ENCODE measurements at places on chromosomes 1 and 21.
A peak's percentile ranks its signal among the peaks of the same experiment; 100 is the strongest.

GRCh38 chr1:167815650-167816049, 93.9 kb downstream of the MPZL1 start:
- no peak for DNase-seq

DNA sequence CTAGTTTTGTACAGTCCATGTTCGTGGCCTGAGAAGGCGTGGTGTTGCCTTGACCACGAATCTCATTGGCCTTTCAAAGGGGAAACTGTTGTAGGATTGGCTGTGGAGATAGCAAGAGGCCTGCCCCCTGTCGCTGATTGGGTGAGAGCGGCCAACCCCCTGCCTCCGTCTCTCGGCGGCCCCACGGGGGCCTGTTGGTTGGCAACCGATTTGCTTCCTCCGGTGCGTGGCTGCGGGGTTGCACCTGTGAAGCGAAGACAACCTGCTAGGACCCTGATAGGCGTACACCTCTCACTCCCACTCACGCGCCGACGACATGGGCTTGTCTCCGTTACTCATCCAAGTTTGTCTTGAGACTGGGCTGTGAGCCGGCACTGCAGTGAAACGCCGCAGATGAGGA, at the start of gene UBE2U:
Gene UBE2U, plus strand, starts transcription at position 204 of the 400 bp plus-strand sequence. CDS start 428 bp downstream, outside the sequence.
- DNase-seq = no peak

- no peak for DNase-seq
These were observed 230.3 kb downstream of the DISC1 start for GRCh38 chr1:231856894-231857293.

GRCh38 chr1:177333936-177334595, 163.3 kb downstream of the BRINP2 start:
- peak; percentile 37 for DNase-seq

DNA sequence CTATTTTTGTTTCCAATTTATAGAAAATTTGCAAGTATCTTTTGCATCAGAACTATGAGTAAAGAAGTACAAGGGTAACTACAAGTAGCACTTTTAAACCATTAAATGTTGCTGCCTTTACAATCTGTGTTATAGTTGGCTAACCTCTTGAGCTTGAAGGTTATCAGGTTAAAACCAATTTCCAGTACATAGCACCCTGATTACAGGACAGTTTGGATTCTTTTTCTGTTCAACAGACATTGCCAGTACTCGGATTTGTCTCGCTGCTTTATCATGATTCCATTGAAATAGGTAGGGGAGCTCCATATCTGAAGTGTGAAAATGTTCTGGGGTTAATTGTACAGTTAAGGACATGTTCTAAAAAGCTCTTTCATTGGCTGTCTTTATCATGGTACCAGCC, 40.0 kb downstream of the MIA3 start:
- DNase-seq = no peak

DNA sequence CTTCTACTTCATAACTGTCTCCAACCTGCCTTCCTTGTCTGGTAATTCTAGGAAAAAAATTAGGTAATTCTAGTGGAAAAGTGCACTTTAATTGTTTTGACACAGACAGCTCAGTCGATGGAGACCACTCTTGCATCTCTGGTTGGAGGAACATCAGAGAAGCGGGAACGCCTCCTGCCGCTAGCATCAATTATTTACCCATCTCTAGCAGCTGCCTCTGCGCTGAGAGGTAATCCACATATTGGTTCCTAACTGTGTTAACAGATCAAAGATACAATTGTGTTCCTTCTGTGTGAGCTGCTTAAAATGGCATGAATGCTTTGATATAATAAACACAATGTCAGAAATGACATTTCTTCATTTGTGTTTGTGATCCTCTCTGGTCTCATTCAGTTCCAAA, 33.3 kb downstream of the C2CD2 start:
- DNase-seq = no peak

- DNase-seq = no peak
These were observed 62.1 kb downstream of the DOP1B start for GRCh38 chr21:36218691-36219090.

DNA sequence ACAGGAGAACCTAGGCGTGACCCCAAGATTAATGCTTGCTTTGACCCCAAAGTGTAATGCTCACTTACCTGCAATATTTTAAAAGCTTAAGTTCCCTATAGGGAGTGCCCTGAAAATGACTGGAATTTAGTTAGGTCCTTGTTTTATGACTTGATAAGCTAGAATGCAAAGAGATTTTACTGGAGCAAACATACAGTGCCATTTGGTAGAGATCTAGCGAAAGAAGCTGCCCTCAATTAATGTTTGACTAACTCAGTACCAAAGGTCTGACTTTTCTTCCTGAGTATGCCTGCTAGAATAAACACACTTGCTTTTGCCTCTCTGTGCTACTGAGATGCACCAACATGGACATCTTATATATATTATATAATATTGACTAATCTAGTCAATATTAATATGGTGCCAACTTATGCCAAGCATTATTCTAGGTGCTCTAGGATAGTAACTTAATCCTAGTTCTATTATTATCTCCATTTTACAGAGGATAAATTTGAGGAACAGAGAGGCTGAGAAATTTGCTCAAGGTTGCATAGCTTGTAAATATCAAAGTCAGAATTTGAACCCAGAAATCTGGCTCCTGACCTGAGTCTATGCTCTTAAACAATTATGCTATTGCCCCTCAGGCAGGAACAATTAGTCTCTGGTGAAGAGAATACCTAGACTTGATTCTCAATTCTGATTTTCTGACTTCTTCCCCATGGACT, 18.2 kb downstream of the S100A10 start:
- no peak for DNase-seq

- DNase-seq = no peak
These were observed 39.4 kb downstream of the CDC14A start for GRCh38 chr1:100391675-100392074.

DNA sequence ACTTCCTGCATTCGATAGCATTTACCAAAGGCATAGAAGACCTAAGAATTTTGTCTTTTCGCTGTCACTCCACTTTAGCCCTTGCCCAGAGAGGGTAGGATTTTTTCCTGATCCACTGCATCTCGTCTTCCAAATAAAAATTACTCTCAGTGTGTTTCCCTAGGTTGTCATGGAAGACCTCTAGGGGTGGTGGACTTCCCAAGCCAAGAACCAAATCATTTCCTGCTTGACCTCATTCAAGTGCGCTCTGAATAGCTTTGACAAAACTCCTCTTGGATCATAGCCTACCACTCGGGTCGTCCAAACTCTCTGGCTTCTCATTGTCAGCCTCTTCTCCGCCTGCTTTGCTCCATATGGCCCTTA, 431 bp upstream of the C1orf52 start:
- no peak for DNase-seq

DNA sequence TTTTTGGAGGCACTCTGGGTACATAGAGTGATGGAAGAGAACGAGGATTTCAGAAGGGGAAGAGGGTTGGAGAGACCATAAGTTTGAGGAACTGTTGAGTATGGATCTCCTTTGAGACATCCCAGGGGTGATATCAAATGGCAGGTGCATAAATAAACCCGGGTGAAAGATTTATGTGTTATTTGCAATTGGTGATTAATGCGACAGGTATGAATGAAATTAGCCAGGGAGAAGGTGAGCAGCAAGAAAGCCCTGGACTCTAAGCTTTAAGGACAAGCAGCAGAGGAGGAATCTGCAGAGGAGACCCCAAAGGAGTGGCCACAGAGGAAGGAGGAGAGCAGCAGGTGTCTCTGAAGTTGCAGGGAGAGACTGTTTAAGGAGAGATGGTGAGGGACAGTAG, 8.8 kb upstream of the REN start:
- no peak for DNase-seq

GRCh38 chr1:147292012-147292411, 49.5 kb downstream of the CHD1L start:
- DNase-seq = no peak

GRCh38 chr1:118918940-118919259, 69.2 kb downstream of the TBX15 start:
- DNase-seq = no peak

GRCh38 chr1:92538048-92538412, 51.3 kb upstream of the GFI1 start:
- DNase-seq = no peak

- peak; percentile 90 for DNase-seq
These were observed 7.0 kb downstream of the LRRC71 start for GRCh38 chr1:156927215-156928042.

DNA sequence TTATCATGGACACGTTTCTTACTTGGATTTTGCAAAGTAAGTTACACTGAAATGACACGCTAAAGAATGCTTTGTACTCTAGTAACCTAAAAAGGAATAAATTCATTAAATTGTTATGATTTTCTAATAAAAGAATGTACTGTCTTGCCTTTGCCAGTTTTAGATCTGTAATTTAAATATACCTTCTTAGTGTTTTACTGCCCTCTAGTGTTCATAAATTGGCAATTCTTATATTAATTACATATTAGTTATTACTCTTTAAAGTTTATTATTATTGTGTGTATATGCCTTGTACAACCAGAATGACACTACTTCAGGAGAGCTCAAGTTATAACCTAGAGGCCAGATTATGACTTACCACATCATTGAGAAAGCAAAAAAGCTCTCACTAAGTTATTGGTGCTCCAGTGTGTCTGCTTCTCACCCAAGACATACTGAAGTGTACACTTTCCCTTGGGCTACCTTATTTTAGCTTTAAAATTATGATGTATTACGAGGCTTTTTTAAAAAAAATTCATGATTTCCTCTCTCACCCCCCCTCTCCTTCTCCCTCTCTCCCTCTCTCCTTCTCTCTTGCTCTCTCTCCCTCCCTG, 169.9 kb downstream of the HS2ST1 start:
- no peak for DNase-seq

DNA sequence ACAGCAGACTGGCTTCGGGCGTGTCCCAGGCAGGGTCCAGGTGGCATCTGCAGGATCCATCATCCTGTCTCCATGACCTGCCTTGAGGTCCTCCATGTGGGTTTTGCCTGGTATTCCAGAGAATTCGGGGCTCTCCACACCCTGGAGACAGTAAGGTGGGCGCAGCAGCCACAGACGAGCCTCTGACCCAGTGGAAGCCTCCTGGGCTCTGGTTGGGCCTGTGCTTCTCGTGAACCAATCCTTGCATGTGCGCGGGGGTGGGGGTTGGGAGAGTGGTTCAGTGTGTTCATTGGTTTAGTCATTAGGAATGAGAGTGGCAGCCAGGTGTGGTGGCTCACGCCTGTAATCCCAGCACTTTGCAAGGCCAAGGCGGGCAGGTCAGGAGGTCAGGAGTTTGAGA, 32.1 kb upstream of the TNFRSF1B start:
- DNase-seq = no peak

DNA sequence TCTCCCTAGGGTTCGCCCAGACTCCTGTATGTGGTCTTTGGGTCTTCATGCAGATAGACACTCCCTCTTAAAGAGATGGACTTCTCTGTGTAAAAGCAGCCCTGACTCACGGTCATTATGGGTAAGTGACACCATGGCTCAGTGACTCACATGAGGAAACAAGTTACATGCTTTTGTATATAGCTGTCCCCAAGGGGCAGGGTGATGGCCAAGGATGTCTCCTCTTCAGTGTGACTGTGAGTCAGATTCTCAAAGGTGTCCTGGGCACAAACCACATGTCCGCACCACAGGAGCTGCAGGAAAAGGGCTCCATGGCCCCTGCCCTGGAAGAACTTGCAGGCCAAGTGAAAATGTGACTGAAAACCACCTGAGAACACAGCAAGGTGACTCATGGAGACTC, 380.4 kb downstream of the NPHP4 start:
- DNase-seq = no peak

DNA sequence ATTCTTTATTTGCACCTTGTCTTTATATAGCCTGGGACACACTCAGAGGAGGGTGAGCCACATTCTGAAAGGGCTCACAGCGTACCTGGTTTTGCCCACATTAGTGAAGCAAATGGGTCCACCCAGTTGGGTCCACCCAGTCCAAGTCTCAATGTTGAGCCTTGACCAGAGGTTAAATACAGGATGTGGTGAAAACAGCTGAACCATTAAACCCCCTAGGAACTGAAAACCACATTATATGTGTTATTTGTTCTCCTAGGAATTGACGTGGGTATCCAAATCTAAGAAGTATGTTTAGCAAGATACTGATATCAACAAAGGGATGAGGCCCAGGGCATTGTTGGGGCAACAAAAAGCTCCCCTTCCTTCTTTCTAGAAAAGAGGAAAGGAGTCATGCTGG, 83.8 kb downstream of the SETD4 start:
- no peak for DNase-seq

DNA sequence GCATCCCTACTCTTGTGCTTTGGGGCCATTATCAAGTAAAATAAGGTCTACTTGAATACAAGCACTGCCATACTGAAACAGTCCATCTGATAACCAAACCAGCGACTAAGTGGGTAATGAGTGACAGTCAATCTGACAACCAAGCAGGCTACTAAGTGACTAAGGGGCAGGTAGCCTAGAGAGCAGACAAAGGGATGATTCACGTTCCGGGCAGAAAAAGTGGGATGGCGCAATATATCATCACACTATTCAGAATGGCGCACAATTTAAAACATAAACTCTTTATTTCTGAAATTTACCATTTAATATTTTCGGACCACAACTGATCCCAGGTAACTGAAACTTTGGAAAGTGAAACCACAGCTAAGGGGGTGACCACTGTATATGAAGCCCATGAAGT, 17.7 kb downstream of the NGF start:
- no peak for DNase-seq

DNA sequence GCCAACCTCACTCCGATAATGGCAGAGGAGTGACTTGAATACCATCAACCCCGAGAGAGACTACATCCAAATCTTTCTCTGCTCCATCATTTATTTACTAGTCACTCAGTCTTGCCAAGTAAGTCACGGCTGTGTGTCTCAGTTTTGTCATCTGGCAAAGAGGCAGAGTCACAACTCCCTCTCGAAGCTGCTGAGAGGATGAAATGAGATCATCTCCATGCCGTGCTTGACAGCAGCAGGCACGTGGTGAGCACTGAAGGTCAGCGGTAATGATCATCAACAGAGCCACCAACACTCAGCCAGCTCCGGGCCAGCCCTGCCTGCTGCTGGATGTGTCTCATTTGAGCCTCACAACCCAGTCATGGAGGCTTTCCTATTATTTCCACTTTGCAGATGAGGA, 19.9 kb downstream of the ALDH4A1 start:
- no peak for DNase-seq

DNA sequence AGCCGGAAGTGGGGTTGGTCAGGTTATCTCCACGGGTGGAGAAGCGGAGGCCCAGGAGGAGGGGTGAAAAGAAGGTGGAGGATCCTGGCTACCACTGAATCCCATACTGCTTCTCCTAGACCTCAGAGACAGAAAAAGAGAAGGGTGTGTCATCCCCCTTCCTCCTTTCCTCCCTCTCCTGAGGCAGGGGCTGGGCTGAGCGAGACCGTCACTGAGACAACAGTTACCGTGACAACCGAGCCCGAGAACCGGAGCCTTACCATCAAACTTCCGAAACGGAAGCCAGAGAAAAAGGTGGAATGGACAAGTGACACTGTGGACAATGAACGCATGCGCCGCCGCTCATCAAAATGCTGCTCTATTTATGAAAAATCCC, 42.1 kb upstream of the NBPF3 start:
- peak; percentile 68 for DNase-seq

GRCh38 chr1:61093525-61094137, 11.3 kb downstream of the NFIA start:
- DNase-seq = no peak

DNA sequence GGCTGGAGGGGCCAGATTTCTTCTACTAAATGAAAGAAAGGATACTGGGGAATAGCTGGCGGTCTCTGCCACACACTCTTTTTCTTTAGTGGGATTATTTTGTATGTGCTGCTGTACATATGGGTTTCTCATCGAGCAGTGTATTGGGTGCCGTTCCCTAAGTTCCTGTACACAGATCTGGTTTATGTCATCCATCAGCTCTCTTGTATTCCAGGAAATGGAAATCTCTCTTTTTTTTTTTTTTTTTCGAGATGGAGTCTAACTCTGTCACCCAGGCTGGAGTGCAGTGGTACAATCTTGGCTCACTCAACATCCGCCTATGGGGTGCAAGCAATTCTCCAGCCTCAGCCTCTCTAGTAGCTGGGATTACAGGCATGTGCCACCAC, 27.0 kb upstream of the NID1 start:
- no peak for DNase-seq
